Mammary epithelial cell (primary cell): ENCODE measurements at places on chromosomes 4 and X. TPM values are rescaled to one million over a fixed set of nuclear protein-coding genes. Genes with fewer than 3 reads are reported as not detected.
A peak's percentile ranks its signal among the peaks of the same experiment; 100 is the strongest.

- no peak for DNase-seq
Observed at GRCh38 chr4:17065821-17066220, 167.4 kb upstream of the LDB2 start.

GRCh38 chr4:64130907-64131306 lies 278.3 kb downstream of the TECRL start:
- no peak for DNase-seq

DNA sequence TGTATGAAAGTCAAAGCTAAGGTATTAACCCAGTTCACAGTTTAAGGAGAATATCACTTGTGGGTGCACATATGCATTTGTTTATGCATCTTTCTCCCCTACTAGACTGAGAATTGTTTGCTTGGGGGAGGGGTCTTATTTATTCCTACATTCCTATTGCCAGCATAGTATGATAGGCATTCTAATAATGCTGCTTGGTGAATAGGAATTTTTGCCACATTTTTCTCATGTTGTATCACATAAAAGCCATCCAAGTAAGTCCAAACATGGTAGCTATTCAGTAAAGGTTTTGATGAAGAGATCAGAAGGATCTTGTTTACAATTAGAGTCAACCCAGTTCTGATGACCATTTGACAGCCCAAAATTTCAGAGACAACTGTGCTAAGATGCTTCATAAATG lies 48.6 kb downstream of the ASB9 start:
- DNase-seq: no peak

DNA sequence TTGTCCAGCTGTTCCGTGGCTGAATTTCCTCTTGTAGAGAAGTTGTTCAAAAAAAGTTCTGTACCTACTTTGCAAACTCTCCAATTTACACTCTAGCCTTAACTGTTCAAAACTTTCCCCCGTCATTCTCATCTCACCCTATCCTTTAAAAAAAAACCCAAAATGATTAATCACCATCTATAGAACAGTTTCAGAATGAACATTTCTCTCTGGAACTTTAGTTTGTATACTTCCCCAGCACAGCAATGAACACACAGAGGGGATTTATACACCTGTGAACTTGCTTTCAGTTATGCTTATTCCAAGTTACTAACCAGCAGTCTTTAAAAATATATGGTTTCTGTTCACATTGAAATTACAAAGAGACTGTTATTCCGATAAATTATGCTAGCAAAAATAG lies 1.2 kb downstream of the GEMIN8 start:
- no peak for DNase-seq

DNA sequence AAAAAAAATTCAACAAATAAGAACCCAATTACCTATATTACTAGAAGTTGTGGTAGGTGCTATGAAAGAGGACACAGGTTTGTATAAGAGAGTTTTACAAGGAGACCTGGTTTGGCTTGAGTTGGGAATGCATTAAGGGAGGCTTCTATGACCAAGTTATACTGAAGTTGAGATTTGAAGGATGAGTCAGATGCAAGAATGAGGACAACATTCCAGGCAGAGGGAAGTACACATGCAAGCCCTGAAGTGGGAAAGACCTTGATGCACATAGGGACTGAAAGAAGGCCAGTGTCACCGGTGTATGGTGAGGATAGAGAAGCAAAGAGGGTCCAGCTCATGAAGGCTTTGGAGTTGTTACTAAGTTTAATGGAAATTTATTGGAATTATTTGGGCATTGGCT lies 52.2 kb downstream of the ANK2 start:
- DNase-seq: no peak

DNA sequence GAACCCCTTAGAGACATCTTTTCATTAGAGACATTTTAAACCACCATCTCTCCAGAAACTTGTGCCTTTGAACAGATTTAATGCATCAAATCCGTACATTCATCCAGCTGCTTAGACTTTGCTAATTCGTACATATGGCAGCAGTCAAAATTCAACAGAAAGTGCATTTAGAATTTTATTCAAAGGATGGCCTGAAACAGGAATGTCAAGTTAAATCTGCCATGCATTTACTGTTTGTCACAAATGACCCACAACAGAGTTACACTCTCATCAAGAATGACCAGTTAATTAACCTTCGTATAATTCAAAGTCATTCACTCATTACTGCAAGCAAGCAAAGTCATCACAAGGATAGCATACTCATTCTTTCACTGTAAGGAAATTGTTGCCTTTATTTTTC lies 284.3 kb downstream of the SLC7A11 start:
- DNase-seq: no peak

DNA sequence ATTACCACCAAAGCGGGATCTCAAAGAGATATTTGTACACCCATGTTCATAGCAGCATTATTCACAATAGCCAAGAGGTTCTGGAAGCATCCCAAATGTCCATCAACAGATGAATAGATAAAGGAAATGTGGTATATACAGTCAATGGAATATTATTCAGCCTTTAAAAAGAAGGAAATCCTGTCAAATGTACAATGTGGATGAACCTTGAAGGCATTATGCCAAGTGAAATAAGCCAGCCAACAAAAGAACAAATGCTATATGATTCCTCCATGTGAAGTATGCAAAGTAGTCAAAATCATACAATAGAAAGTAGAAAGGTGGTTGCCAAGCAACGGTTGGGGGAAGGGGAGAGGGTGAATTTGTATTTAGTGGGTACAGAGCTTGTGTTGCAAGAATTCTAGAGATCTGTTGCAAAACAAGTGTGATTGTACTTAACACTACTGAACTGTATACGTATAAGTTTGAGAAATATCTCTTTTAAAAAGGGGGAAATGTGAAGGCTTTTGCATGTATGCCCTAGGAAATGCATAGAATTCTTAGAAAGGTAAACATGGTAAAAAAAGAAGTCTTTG lies 5.0 kb upstream of the ZRSR2 start:
- DNase-seq: no peak

- DNase-seq: no peak
Observed at GRCh38 chrX:87580862-87581261, 63.3 kb downstream of the KLHL4 start.

GRCh38 chr4:103915224-103915869 lies 195.6 kb upstream of the TACR3 start:
- DNase-seq: peak; percentile 7

DNA sequence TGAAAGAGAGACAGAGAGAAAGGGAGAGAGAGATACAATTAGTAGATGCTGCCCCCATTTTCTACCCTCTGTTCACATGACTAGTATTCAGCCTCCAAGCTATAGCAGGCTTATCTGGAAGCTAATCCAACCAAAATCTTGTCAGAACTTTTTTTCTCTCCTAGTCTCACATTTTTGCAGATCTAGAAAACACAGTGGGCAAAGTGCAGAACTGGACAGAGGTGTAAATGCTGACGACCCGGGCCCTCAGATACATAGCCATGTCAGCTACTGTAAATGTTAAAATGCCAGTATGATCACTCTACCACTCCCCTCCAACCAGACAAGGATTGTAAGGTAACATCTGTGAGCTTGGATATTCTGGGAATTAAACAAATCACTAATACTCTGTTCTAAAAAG lies 34.3 kb downstream of the GPC3 start:
- DNase-seq: no peak

- peak; percentile 28 for DNase-seq
Observed at GRCh38 chrX:64975491-64975890, 759 bp downstream of the ZC4H2 start.

- DNase-seq: no peak
Observed at GRCh38 chr4:66071911-66072310, 401.6 kb upstream of the EPHA5 start.

DNA sequence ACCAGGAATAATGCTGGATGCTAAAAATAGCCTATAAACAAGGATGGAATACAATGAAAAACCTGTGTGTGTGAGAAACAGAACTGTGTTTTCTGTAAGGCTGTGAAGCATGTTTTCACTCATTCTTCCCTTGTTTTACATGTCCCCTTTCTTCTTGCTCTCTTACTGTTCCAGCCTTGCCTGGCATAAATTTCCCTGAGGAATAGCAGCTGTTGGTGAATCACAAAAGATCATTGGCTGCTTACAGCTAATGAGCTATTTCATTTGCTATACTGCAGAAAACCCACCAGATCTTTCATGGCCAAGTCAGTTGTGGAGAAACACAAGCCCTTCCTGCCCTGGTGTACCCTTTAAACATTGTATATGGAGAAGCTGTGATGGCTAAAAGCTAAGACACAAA lies 91.1 kb downstream of the LDB2 start:
- no peak for DNase-seq

Gene CENPVL2
- polyA plus RNA-seq: not detected

Gene USP27X
- 2.7 TPM for polyA plus RNA-seq

Gene SOX3
- not detected for polyA plus RNA-seq

Gene GIMD1
- polyA plus RNA-seq: not detected
